ENCODE measurements at places on chromosomes 16 and 17.

DNA sequence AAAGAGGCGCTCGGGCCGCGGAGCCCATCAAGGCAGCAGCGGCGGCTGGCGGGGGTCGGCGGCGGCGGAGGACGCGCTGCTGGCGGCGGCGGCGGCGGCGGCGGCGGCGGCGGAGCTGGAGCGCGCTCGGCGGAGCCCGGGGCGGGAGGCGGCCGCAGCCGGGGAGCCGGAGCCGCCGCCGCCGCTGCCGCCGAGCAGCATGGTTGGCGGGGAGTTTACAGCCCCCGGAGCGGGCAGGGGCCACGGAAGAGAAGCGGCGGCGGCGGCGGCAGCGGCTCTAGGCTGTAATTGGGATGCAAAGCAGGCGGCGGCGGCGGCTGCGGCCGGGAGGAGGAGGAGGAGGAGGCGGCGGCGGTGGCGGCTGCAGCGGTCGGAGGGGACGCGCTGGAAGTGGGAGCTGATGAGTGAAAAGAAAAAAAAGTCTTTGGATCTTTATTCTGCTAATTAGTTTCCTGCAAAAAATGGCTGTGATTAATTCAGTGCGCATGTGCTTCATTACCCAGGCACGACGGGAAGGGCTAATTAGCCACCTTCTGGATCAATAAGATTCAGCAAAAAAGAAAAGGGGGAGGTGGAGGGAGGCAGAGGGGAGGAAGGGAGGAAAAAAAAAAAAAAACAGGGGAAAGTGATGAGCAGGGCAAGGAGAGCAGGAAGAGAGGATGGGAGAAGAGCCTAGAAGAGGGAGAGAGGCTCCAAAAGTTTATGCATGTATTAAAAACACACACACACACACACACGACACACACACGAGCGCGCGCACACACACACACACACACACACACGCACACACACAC, 10.9 kb upstream of the ZFHX3 start:
- peak; percentile 65 for DNase-seq

- DNase-seq = peak; percentile 78
These were observed 33.0 kb downstream of the IL4R start for GRCh38 chr16:27346819-27347218.

DNA sequence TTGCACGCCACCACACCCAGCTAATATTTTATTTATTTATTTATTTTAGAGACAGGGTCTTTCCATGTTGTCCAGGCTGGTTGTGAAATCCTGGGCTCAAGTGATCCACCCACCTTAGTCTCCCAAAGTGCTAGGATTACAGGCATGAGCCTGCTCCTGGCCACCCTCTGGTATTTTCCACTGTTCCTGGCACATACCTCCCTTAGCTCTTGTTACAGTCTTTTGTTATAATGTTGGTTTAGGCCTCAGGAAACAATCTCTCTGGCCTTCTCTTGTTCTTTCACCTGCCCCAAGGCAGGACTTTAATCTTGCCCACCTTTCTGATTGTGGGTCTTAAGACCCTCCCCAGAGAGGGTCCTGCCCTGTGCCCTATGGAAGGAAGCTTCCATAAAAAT, 3.6 kb upstream of the CYTH1 start:
- no peak for DNase-seq

DNA sequence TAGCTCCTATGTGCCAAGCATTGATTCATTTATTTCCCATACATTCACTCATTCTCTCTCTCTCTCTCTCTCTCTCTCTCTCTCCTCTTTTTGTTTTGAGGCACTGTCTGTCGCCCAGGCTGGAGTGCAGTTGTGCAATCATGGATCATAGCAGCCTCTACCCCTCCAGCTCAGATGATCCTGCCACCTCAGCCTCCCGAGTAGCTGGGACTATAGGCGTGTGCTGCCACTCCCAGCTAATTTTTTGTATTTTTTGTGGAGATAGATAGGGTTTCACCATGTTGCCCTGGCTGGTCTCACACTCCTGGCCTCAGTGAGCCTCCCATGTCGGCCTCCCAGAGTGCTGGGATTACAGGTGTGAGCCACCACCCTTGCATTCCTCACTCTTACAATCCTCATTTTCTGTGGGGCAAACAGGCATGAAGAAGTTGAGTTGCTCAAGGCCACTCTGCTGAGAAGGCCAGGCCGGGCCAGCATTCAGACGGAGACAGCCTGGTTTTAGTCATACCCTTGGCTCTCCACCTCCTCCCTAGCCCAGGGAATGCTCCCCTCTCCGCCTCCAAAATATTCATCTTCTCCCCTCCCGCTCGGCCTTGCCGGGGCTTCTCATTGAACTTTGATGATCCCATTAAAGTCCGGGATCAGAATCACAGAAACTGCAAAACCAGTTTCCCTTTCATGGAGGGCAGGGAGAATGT, 765 bp upstream of the PRM2 start:
- DNase-seq = no peak

GRCh38 chr16:20956319-20956718, 55.7 kb downstream of the LYRM1 start:
- peak; percentile 5 for DNase-seq

DNA sequence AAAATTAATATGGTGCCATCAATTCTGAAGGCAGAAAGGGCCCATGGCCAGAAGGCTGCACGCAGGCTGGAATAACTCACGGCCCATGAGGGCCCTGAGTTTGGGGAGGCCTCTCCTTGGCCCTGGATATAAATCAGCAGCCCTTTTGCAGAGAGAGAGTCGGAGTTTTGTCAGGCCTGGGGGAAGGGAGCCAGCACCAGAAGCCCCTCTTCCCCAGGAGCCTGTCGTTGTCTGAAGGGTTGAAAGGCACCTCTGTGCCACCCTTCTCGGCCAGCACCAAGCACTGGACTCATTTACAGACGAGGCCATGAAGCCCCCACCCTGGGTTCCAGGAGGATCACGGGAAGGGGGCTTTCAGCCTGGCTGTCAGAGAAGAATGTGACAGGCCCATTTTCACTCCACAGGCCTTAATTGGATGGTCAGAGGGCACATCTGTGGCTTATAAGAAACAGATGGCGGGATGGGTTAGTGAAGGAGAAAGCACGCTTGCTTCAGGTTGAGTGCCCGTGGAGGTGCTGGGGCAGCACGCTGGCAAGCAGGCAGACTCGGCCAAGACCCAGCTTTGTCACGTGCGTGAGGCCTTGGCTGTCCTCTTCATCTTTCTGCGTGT, 140.6 kb downstream of the CLEC16A start:
- DNase-seq = no peak

Data from suppressor macrophage (primary cell).